ENCODE measurements at places on chromosomes 2 and 18. TPM values are rescaled to one million over a fixed set of nuclear protein-coding genes. Genes with fewer than 3 reads are reported as not detected.
A peak's percentile ranks its signal among the peaks of the same experiment; 100 is the strongest.

Gene TMSB10
- 571 TPM for total RNA-seq

DNA sequence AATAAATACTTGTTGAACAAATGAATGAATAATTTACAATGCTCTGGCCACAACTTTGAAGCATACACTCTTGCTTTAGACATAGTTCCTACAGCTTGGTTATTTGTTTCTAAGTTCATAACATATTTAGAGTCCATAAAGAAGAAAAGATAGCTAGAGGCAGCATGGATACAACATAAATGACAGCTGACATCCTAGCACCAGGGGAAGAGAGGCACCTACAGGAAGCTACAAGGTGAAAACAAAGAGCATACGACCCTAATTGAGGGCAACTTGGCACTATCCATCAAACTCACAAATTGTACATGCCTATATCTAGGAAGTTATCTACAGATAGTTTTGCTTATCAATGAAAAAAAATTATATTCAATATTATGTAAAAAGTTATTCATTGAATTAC lies 88.9 kb downstream of the PLEKHM3 start:
- no peak for DNase-seq

Gene GCA
- total RNA-seq = 11.2 TPM

DNA sequence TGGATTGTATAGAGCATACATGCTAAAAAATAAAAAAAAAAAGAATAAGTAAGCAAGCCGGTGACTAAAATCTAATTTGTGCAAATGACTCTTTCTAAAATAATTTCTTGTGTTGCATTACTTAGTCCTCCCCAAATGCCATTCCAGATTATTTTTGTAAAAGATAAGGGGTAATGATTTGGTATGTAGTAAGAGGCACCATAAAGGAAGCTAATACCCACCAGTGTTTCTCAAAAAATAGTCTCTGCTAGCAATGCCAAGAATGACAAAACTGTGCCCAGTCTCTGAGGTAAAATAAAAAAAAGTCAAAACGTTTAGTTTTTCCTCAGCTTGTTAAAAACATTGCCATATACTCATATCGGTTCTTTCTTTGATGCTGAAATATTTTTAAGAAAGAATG lies 2.7 kb downstream of the METTL5 start:
- no peak for DNase-seq

Gene LCT
- not detected for total RNA-seq

DNA sequence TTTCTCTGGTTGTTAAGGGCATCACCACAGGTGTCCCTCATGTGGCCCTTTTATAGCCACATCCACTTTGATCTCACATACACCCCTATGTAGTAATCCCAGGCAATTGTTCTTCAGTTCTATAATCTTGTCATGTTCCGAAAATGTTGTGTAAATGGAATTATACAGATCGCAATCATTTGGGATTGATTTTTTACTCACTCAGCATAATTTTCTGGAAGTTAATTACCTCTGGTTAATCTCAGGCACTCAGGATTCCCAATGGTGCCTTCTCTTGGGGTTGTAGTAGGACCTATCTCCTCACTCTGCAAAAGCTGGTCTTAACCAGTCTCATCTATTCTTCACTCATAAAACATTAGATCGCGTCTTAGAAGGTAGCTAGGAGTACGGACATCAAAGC lies 1549.6 kb upstream of the DDX18 start:
- DNase-seq = no peak

Gene UGT1A7
- not detected for total RNA-seq

DNA sequence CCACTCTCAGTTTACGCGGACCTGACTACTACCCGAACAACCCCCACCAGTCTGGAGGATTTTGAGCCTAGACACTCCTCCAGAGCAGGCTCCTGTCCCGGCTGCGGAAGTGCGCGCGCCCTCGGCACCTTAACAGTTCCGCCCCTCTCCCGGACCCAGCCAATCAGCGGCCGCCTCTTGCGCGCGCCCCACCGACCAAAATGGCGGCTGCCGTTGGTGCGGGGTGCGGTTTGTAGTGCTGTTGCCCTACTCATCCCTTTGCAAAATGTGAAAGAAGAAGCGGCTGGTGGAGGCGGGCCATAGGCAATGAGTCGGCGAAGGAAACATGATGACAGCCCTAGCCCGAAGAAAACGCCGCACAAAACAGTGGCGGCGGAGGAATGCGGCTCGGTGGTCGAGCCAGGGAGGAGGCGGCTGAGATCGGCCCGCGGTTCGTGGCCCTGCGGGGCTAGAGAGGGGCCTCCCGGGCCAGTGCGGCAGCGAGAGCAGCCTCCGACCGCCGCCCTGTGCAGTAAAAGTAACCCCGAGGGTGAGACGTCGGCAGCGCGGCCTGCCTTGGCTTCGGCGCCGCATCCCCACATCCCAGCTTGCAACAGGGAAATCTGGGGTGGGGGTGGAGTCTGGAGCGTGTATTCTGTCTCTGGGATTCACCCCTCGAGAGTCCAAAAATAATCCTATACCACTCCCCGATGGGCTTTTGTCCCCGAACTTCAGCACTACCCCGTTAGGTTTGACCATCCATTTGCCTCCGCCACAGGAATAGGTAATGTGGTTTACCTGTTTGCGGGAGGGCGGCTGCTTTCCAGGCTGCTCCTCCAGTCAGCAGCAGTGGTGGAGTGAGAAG lies at the start of gene ETAA1:
ETAA1 (plus strand) TSS at position 191 of the 844 bp plus-strand sequence; CDS start at position 307, 116 bp downstream.
- peak; percentile 97 for DNase-seq

Gene METTL21A
- 14.7 TPM for total RNA-seq

Gene DOK6
- 6.3 TPM for total RNA-seq

GRCh38 chr2:151843691-151844061 lies 15.5 kb upstream of the ARL5A start:
- DNase-seq = no peak

- DNase-seq = no peak
Measured at GRCh38 chr2:108449410-108450130, 564 bp downstream of the GCC2 start.

Gene ZNF519
- 4.1 TPM for total RNA-seq

DNA sequence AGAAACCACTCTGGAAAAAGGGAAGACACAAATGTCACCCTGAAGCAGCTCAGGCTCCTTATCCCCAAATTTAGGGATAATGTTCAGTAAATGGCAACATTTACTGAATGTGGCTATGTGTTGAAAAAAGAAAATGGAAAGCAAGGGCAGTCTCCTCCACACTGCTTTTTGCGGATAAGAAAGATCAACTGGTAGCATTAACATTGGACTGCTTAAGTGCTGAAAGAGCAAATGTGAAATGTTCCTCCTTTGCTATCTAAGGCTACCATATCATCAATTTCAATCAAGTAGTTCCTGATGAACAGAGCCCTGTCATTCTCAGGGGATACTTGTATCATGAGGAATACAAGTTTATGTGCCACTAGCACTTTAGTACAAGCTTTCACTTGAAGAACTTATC lies 12.5 kb downstream of the FBXO11 start:
- DNase-seq = no peak

DNA sequence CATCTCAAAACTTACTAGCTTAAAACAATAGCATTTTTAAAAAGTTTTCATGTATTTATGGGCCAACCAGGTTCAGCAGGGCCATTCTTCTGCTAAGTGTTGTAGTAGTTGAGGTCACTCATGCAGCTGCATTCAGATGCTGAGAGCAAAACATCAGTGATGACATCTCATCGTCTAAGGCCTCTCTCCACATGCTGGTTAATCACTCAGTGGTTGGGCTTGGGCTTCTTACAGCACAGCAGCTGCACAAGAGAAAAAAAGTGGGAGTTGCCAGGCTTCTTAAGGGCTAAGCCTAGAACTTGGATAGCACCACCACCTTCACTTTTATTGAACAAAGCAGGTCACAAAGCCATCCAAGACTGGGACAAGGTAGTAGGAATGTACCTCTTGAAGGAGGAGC lies 190.3 kb downstream of the IRS1 start:
- DNase-seq = no peak

DNA sequence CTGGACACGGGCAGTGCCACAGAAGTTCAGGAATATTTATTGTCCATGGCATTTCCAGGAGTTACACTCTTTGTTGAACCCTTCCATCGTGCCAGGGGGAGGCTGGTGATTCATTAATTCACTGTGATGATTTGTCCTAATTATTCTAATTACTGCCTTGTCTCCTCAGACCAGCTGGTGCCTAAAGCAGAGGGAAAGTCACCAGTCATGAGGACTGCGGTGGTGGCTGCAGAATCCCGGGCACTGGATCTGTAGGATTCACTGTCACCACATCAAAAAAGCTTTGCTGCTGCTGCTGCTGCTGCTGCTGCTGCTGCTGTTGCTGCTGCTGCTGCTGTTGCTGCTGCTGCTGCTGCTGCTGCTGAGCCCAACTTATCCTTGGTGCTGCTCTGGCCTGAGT lies 908.2 kb downstream of the TSN start:
- DNase-seq = no peak

Gene PRKCE
- total RNA-seq = 17.8 TPM

- DNase-seq = no peak
Measured at GRCh38 chr2:49940626-49941025, 786.3 kb upstream of the FSHR start.

DNA sequence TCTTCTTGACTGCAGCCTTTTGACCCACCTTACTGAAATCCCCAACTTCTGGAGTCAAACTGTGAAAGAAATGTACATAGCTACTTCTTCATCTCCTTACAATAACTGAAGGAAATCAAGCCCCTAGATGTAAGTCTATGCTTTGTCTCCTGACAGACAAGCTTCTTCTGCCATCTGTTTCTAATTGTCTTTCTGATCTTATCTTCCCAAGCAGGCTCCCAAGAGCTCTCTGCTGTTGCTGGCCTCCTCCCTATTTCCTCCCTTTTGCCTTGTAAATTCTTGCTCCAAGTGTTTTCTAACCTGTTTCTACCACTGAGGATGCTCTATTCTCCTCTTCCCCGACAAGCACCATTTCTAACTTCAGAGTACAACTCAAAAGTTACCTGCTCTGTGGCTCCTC lies 77.4 kb upstream of the OSR1 start:
- DNase-seq = no peak

Gene ZNF638
- total RNA-seq = 91.9 TPM

Gene IL36A
- not detected for total RNA-seq
